ENCODE measurements at places on chromosomes 1 and 21. TPM values are rescaled to one million over a fixed set of nuclear protein-coding genes. Genes with fewer than 3 reads are reported as not detected.

DNA sequence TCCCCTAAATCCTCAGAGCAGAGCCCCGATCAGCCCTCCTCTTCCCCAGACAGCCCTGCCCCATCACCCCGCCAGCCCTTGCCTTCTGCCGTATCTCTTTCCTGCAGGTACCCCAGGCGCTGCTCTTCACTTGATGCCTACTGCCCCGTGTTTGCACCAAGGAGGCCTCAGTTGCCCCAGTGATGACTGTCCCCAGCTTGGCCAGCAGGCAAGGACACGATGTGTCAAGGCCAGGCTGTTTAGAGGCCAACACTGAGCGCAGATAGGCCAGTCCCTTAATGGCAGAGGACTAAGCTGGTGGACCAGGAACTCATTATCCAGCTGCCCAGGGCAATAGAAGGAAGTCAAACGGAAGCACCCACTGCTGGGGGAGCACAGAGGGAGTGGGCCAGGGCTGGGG is 68.4 kb downstream of the CAMK2N1 start:
- H3K4me1 ChIP-seq: no peaks in the 10 kb centered on the region
- no peaks in the 10 kb centered on the region for H3K36me3 ChIP-seq
- H3K27ac ChIP-seq: no peak overlapping the region
- no peak for DNase-seq

DNA sequence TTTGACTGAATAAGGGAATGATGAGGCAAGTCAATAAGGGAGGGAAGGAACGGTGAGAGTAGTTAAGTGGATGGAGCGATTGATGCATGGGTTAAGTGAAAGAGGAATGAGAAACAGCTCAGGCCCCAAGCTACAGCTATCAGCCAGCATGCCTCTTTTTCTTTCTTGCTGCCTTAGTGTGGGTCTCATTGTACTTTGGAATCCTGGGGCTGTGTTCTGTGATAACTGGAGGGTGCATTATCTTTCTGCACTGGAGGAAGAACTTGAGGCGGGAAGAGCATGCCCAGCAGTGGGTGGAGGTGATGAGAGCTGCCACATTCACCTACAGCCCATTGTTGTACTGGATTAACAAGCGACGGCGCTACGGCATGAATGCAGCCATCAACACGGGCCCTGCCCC is 1.0 kb downstream of the TEX38 start:
- H3K27ac ChIP-seq: no peak overlapping the region
- no peaks in the 10 kb centered on the region for H3K27me3 ChIP-seq
- DNase-seq: no peak
- no peaks in the 10 kb centered on the region for H3K36me3 ChIP-seq

- no peaks in the 10 kb centered on the region for H3K36me3 ChIP-seq
- H3K4me1 ChIP-seq: no peaks in the 10 kb centered on the region
- H3K4me3 ChIP-seq: no peak overlapping the region
- no peak overlapping the region for H3K27ac ChIP-seq
These were observed 12.6 kb downstream of the CDKN2C start for GRCh38 chr1:50982611-50983010.

DNA sequence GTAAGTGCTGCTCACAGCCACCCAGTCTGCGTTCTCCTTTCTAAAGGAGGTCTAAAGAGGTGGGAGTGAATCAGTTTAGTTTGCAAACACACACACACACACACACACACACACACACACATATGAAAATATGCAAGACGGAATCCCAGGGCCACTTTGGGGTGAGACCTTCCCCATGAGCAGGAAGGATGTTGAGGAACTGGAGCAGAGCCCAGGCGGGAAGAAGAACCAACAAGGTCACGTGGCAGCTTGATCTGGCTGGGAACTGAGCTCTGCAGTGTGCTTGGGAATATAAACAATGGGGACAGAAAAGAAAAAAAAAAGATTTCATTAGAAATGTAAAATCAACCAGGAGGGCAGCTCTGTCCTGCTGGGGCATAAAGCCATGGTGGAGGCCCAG is 32.6 kb downstream of the OR2G3 start:
- no peaks in the 10 kb centered on the region for H3K27me3 ChIP-seq
- no peaks in the 10 kb centered on the region for H3K4me1 ChIP-seq
- H3K4me3 ChIP-seq: no peak overlapping the region
- no peaks in the 10 kb centered on the region for H3K36me3 ChIP-seq

The CD53 gene
- total RNA-seq: 16.6 TPM

DNA sequence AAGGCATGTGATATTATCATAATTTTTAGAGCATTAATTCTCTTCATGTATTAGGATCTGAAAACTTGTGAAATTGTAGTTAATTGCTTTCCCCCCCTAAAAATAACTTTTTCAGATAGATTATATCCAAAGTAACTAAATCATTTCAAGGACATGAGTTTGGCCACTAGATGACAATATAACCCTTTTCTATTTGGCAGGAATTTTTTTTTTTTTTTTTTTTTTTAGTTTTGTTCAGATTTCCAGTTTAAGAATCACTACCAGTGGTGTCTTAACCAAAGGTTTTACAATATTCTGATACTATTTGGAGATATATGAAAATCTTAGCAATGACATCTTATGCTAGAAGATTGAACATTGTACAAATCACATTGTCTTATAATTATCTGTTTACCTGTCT is 370.8 kb downstream of the AMY1C start:
- no peak overlapping the region for H3K4me3 ChIP-seq
- no peak for DNase-seq
- H3K4me1 ChIP-seq: no peaks in the 10 kb centered on the region
- no peaks in the 10 kb centered on the region for H3K27me3 ChIP-seq
- no peaks in the 10 kb centered on the region for H3K36me3 ChIP-seq
- no peak overlapping the region for H3K27ac ChIP-seq

- H3K4me3 ChIP-seq: peak overlapping the region; percentile 92
- no peaks in the 10 kb centered on the region for H3K36me3 ChIP-seq
- peaks cover 25% of the 10 kb centered on the region for H3K4me1 ChIP-seq
- H3K27ac ChIP-seq: peak overlapping the region; percentile 99
- H3K27me3 ChIP-seq: no peaks in the 10 kb centered on the region
These were observed 1.1 kb downstream of the MRPS6 start for GRCh38 chr21:34074283-34075090.

GRCh38 chr21:42630626-42631025 is 22.8 kb upstream of the PDE9A start:
- H3K27ac ChIP-seq: no peak overlapping the region
- no peak overlapping the region for H3K4me3 ChIP-seq
- peaks cover 1% of the 10 kb centered on the region for H3K4me1 ChIP-seq
- H3K36me3 ChIP-seq: no peaks in the 10 kb centered on the region
